ENCODE measurements at places on chromosomes 2 and 18.

GRCh38 chr2:222756951-222757650 is 85.6 kb downstream of the MOGAT1 start:
- DNase-seq: no peak

DNA sequence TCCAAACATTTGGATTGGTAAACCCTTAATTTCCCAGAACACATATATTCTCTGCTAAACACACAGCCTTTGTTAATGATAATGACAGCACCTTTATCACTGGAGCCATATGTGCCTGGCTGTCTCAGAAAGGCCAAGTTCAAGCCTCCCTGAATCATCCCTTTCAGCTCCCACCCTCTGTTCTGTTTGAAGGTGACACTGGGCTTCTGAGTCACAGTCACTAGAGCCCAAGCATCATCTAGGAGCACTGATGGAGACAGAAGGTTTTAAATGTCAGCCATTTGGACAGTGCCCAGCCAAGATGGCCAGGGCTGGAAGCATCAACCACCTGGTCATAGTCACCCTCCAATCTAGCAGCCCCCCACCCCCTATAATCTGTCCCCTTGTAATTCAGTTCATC is 80.6 kb downstream of the NRP2 start:
- DNase-seq: no peak

DNA sequence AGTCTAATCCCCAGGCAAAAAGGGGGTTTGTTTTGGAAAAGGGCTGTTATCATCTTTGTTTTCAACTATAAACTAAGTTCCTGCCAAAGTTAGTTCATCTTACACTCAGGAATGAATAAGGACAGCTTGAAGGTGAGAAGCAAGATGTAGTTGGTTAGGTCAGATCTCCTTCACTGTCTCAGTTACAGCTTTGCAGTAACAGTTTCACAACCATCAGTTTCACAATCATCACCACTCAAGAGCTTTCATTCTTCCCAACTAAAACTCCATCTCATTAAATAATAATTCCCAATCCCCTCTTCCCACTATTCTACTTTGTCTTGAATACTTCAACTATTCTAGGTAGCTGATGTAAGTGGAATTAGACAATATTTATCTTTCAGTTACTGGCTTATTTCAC is 200.9 kb downstream of the NYAP2 start:
- DNase-seq: no peak

DNA sequence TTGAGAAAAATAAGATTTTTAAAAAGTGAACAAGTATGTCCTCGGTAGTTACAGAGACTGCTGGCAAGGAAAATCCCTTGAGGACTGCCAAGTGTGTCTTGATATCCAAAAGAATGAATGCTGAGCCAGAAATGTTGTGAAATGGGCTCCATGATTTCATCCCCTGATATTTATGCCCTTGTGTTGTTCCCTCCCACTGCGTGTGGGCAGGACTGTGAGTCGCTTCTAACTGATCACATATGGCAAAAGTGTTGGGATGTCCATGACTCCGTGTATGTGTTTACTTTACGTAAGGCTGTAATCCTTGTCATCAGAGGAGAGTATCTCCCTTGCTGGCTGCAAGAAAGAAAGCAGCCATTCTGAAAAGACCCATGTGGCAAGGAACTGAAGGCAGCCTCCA is 285.1 kb downstream of the SS18 start:
- no peak for DNase-seq

DNA sequence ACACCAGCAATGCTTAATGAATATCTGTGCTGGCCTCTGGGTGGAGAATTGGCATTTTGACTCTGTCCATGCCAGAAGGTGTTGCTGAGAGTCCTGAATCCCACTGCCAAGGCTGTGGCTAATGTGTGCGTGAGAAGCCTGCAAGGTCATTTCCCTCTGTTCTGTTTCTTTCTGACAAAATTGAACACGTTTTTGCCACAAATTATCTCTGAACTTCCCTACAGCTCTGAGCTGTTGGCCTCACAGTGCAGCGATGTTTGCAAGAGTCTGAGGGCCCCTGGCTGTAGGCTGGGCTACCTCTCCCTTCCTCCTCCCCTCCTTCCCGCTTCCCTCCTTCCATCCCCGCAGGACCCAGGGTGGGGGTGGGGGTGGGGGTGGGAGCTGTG is 154.1 kb upstream of the HS6ST1 start:
- DNase-seq: no peak

DNA sequence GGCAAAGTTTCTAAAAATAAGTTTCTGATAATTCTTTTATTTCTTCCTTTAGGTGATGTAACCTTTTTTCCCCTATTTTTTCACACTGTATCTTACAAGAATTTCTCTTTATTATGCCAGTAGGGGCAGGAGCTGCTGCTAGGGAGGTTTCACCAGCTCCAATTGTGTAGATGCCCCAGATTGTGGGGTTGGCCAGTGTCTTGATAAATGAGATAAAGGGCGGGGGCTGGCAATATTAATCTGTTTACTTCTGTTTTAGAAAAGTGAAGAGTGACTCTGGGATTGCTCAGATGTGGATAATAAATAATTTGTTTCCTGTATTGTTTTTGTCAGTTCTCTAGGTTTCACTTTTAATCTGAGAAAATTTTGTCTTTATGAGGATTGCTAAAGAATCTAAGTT is 190.4 kb downstream of the MC4R start:
- DNase-seq: no peak

DNA sequence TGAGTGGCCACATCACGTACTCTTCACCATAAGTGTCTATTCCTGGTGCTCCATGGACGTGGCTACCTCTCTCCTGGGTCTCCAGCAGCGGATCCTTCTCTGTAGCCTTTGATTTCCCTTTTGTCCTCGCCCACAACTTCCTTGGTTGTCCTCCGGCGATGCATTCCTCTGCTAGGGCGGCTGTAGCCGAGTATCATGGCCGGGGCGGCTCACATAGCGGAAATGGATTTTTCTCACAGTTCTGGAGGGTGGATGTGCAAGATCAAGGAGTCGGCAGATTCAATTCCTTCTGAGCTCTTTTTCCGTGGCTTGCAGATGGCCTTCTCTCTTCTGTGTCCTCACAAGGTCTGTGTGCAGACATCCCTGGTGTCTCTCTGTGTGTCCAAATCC is 35.7 kb downstream of the ACKR3 start:
- DNase-seq: no peak

DNA sequence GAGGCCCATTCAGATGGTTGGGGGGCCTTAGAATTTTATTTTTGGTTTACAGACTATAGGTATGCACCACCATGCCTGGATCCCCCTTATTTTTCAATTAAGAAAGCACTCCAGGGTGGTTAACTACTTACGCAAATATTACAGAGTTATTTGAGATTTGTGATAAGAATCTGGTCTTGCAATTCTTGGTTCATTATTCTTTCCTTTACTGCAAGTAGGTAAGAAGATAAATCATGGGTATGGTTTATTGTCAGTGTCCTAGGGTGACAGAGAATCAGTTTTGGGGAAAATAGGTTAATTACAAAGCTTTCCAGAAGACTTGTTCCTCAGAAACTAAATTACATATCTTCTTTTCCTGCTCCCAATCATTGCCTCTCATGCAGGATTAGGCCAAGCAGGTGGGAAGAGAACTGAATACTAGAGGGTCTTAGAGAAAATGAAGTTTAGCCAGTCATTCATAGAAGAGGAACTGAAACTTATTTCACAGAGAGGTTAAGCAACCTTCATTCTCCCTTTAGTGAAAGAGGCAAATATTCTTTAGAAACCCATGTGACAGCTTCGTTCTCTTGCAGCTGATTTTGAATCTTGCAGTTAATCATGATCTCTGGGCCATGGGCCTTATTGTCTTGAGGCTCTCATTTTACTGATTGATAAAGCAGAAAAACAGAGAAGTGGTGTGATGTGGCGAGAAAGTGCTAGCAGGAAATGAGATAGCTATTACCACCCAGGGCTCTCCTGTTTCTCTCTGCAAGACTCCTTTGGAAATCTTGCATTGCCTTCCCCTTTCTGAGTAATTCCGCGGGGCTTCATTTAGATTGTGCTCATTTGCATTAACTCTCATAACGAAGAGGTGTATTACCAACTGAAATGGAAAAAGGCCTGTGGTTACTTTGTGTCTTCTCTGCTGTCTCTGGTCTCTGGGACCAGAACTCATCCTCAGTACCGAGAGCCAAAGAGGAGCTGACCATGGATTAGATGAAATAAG is 44.8 kb upstream of the ARHGAP25 start:
- no peak for DNase-seq

DNA sequence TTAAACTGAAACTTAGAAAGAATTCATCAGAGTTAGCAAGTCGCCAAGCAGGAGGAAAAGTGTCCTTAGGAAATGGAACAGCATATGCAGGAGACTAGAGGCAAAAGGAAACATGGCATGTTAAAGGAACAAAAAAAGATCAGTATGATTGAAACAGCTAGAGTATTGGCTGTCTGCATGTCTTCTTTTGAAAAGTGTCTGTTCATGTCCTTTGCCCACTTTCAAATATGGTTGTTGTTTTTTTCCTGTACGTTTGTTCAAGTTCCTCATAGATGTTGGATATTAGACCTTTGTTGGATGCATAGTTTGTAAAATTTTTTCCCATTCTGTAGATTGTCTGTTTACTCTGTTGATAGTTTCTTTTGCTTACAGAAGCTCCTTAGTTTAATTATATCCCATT is 161.6 kb downstream of the NR4A2 start:
- DNase-seq: no peak

GRCh38 chr2:239303711-239304532 is 96.9 kb downstream of the HDAC4 start:
- DNase-seq: no peak

DNA sequence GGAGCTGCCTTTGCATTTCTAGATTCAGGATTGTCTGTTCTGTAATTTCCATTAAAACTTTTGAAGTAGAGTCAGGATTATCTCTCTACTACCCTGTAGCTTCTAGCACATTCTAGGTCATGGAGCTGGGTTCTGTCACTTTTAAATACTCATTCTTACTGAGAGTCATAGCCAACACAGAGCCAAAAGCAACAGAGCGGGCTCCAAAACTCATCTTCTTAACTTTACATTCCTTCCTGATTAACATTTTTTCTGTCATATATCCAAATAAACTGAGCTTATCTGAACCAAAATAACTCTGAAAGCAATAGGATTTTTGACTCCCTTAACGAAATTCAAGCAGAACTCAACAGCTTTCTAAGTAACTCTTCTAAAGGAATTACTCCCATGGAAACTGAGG is 12.9 kb downstream of the PREPL start:
- DNase-seq: no peak

GRCh38 chr2:176177580-176178037 is 10.9 kb upstream of the HOXD1 start:
- no peak for DNase-seq

- no peak for DNase-seq
Observed at GRCh38 chr2:634636-635388, 42.4 kb downstream of the TMEM18 start.

- DNase-seq: no peak
Observed at GRCh38 chr2:38037325-38037724, 38.6 kb downstream of the CYP1B1 start.

DNA sequence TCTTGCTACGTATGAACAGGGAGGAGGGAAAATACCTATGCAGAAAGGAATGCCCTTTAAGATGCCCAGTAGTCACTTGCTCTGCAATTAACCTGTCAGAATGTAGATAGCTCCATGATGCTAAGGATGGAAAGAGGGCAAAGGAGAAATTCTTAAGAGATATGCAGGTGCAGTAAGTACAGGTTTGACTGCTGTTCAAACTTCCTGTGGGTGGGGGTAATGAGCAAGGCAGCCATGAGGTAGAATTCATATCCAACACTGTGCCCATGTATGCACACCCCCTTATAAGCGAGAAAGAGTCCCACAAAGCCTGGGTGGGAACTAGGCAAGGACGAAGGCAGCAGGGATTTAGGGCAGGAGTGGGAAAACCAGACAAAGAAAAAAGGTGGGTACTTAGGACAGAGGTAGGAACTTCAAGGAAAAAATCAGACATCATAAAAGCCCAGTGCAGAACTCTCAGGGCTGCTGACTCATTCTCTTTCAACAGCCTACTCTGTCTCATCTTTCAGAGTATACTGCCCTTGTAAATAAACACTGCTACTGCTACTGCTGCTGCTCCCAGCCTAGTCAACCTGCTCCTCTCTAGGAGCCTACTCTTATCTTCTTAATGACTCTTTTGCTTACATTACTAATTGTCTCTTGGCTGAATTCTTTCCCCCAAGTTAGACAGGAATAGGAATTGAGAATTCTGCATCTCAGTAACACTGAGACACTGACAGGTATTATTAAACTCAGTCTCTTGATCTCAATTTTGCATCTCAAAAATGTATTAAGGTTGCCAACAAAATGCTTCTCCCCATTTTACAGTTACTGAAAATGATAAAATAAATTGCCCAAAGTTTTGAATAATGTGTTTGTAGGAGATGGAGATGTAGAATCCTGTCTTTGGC is 189.0 kb downstream of the PTH2R start:
- DNase-seq: no peak

GRCh38 chr18:47935321-47936055 is 5.0 kb upstream of the SMAD2 start:
- no peak for DNase-seq

DNA sequence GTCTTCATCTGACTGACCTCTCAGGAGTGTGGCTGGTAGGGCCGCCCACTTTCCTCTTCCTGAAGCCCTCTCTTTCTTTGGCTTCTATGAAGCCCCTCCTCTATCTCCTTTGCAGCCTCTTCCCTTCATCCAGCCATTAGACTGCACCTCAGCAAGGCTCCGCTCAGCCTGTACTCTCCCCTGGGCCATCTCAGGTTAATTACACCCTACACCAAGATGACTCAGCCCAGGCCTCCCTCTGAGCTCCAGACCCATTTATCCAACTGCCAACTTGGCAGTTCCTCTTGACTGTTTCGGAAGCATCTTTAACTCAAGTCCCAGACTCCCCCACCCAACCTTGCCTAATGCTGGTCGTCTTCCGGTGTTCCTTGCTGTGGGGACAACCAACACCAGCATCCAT is 5.8 kb upstream of the WNT6 start:
- DNase-seq: no peak
